ENCODE measurements at places on chromosomes 3 and 15.

GRCh38 chr3:36792342-36792741 lies 28.0 kb upstream of the DCLK3 start:
- DNase-seq = no peak

GRCh38 chr3:61015408-61015807 lies 235.8 kb downstream of the FHIT start:
- no peak for DNase-seq

- no peak for DNase-seq
Observed at GRCh38 chr15:48560321-48561051, 85.0 kb downstream of the FBN1 start.

GRCh38 chr3:127822041-127822681 lies at the start of gene MGLL:
Gene MGLL, minus strand, starts transcription at chr3:127822515. Its CDS starts 197 bp downstream, at chr3:127822318.
- DNase-seq = no peak

GRCh38 chr3:18434711-18435110 lies 9.6 kb upstream of the SATB1 start:
- no peak for DNase-seq

- no peak for DNase-seq
Observed at GRCh38 chr3:72679540-72680198, 168.6 kb downstream of the SHQ1 start.

DNA sequence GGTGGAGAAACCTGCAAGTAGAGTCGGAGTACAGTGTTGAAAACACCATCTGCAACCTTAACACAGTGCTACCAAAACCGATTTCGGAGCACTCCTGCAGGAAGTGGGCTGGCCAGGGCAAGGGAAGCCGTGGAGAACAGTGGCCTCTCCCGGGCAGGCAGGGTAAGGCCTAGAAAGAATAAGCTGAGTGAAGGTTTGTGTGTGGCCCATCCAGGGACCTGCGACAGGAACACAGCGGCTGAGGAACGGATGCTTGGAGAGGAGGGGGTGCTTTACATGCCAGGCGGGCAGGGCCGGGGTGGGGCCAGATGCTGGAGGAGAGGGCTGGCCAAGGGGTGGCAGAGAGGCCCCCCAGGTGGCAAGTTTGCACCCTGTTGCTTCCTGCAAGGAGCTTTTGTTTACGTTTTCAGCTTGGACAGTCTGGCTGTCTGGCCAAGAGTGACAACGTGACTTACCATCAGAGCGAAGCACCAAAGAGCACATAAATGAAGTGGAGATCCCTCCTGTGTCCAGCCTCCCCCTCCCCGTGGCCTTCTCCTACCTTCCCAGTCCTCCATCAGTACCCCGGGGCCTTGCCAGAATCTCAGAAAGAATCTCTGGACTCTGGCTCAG lies 156.5 kb downstream of the PGPEP1L start:
- DNase-seq = peak; percentile 31

GRCh38 chr3:69494185-69494584 lies 108.3 kb upstream of the FRMD4B start:
- DNase-seq = no peak

GRCh38 chr3:106397006-106397405 lies 528.2 kb upstream of the CBLB start:
- DNase-seq = no peak

- no peak for DNase-seq
Observed at GRCh38 chr15:59814409-59814808, 125.3 kb upstream of the BNIP2 start.

- DNase-seq = no peak
Observed at GRCh38 chr3:42714171-42714852, 11.7 kb upstream of the HHATL start.

GRCh38 chr15:66565741-66566144 lies at the start of gene LCTL:
Gene LCTL, minus strand, starts transcription at chr15:66565998. Its CDS starts 633 bp downstream, at chr15:66565365.
- no peak for DNase-seq
